ENCODE measurements at places on chromosomes 2 and 18.

DNA sequence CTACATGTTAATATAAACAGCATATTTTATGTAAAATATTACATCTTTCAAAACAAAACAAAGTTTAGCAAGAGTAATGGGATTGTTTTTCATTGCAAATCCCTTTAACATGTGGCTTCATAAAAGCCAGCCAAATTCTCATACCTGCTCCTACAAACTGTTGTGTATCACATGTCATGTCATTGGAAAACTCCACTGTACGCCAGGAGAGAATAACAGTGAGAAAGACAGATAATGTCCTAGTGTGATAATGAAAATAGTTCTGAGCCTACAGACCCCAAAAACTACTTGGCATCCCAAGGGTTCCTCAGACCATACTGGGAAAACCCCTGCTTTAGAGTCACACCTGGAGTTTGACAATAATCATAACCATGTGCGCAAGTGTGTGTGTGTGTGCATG is 182.7 kb upstream of the HNRNPA3 start:
- DNase-seq, result peak; percentile 63

- DNase-seq, result peak; percentile 86
Measured at GRCh38 chr2:173523497-173523896, 168.8 kb downstream of the CDCA7 start.

- no peak for DNase-seq
Measured at GRCh38 chr2:43268066-43268953, 41.9 kb upstream of the ZFP36L2 start.

DNA sequence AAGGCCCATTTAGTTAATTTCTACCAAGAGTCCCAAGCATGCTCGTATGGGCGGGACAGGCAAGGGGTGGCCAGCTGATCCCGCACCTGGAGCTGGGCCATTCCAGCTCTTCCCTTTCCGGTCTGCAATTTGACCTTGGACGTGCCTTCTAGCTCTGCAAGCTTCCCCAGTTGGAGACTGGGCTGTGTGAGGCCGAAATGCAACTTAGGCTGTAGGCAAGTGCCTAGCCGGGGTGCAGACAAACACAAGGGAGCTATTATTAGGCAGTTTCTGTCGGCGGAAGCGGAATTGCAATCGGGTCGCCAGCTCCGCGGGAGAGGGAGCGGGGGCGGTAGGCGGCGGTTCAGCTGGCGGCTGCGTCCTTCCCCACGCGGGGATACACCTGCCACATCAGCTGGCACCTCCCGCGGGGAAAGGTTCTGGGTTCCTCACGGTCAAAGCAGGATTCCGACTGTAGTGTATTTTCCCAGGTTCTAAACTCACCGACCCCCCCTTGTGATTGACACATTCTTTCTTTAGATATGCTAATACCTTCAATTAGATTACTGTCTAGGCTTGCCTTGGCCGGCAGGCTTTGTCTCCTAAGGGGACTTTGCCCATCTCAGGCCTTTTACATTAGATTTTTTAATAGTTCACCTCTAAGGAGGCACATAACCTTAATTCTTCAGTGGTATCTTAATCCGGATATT is 17.1 kb upstream of the ZNF532 start:
- DNase-seq, result peak; percentile 64

DNA sequence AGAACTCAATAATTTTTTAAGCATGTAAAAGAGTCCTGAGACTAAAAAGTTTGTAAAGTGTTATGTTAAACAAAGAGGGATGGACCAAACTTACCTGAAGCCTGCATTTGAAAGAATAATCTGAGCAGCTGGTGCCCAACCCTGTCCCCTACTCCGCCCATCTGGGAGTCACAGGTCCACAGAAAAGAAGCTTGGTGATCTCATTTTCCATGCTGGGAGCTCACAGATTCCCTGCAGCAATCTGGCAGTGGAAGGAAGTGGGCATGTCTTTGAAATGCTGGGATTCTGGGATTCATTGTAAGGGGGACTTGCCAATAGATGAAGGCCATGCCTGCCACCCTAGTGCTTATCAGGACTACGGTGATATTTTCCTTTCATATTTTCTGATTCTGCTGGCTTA is 17.9 kb downstream of the CDH2 start:
- no peak for DNase-seq

DNA sequence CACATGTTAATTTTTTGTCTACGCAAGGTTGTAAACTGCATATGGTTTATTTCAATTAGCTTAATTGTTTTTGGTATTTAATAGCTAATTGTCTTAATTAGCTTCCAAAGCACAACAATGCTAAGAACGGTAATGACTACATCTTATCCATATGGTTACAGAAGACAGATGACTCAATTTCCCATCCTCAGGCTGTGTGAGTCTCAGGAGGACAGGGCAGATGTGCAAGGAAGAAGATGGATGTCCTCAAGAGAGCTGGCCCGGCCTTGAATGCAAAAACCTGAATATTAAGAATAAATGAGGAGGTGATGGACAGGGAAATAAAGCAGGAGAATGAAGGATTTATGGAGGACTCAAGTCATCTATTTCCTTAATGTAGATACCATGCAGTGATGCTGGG is 31.4 kb downstream of the SLC4A3 start:
- DNase-seq, result no peak

DNA sequence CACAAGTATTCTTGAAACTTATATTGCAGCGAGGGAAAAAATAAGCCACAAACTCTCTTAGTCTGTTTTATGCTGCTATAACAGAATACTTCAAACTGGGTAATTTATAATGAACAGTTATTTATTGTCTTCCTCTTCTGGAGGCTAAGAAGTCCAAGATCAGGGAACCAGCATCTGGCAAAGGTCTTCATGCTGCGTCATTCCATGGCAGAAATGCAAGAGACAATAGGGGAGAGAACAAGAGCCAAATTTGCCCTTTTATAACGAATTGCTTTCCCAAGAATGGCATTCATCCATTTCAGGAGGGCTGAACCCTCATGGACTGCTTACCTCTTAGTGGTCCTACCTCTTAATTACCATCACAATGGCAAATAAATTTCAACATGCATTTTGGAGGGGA is 46.5 kb downstream of the MAPRE2 start:
- DNase-seq, result no peak

GRCh38 chr18:9016633-9017166 is 85.8 kb upstream of the NDUFV2 start:
- DNase-seq, result no peak

GRCh38 chr2:65349863-65350262 is 82.5 kb downstream of the SPRED2 start:
- peak; percentile 96 for DNase-seq

- no peak for DNase-seq
Measured at GRCh38 chr18:67260841-67261240, 255.7 kb downstream of the DSEL start.

DNA sequence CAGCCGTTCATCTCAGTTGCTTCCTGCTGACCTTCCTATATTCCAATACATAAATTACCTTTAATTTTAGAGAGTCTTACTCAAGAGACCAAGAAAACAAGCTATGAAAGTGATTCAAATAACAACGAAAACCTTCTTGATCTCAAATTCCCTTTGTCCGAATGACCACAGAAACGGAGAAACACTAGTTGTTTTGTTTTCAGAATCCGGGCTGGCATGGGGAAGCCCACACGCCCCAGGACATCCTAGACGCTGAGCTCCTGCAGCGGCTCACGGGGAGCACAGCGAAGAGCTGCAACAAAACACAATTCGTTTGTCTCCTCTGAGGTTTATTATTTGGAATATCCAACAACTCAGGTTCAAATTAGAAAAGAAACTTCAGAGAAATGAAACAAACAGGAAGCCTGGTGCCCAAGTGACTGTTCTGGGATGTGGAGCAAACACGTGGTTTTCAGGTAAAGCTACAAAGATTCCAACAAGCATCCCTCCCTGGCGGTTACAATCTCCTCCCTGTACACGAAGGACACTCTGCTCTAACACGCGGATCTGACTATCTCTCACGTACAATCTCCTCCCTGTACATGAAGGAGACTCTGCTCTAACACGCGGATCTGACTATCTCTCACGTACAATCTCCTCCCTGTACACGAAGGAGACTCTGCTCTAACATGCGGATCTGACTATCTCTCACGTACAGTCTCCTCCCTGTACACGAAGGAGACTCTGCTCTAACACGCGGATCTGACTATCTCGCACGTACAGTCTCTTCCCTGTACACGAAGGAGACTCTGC is 237.5 kb downstream of the TWIST2 start:
- DNase-seq, result no peak

- peak; percentile 86 for DNase-seq
Measured at GRCh38 chr18:63074981-63075404, 244.6 kb downstream of the BCL2 start.

Measured in muscle of leg (tissue), 16 donors.